CD4-positive, alpha-beta T cell treated with Interleukin-17A for 4 hours (primary cell): ENCODE measurements at places on chromosomes 7 and 10.

DNA sequence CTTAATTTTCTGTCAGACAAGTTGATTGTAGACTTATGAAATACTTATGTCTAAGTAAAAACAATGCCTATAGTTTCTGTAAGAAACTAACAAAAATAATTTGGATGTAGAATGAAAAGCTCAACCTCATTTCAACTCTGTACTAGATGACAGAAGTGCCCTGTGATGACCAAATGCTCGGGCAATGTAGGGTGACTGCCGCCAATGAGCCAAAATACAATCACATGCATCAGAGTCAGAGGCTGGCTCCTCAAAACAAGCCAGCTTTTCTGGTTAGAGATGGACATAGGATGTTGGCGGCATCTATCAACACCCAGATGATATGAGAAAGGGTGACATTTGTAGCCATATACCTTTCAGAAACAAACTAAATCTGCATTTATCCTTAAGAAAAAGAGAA is 23.9 kb downstream of the LMOD2 start:
- DNase-seq, result no peak

- DNase-seq, result no peak
Measured at GRCh38 chr7:101598422-101598985, 30.6 kb downstream of the MYL10 start.

GRCh38 chr10:6173203-6173602 is 29.5 kb upstream of the PFKFB3 start:
- DNase-seq, result peak; percentile 76

DNA sequence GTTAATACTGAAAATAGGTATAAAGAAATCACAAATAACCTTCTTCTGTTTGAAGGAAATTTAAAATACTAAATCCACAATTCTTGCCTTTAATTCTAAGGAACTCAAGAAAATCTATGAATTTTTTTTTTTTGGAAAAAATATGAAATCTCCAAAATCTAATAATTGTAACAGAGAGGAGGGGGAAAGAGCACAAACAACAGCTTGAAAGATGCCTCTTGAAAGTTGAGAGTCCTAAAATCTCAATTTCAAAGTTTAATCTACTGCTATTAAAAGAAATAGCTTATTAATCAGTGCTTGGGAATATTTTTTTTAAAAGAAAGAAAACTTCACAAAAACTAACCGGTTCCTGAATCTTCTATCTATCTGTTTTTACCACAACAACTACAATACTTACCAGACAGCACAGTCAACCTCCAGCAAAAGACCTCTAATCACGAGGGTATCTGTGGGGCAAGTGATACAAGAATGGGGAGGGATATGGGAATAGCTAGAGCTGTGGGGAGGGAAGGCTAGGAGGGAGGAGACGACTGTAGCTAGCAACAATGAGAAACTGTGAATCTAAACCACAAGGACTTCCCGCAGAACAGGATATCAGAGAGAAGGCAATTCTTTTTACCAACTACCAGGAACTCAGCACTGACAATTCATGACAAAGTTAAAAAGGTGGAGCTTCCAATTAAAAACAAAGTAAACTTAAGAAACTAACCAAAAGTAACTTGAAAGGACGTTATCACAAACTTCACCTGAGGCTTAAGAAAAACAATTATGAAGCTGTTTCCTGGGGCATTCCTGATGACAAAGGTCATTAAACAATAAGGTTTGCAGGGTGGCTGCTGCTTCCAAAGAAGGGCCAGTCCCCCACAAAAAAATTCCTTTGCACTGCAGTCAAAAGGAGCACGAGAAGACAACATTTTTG is at the start of gene USP54:
USP54 (minus strand) TSS at position 462 of the 919 bp plus-strand sequence. CDS start 15,684 bp downstream, outside the sequence.
- no peak for DNase-seq
